ENCODE measurements at places on chromosomes 6 and 20.

- DNase-seq: no peak
These were observed 87.1 kb upstream of the SCGN start for GRCh38 chr6:25564943-25565342.

DNA sequence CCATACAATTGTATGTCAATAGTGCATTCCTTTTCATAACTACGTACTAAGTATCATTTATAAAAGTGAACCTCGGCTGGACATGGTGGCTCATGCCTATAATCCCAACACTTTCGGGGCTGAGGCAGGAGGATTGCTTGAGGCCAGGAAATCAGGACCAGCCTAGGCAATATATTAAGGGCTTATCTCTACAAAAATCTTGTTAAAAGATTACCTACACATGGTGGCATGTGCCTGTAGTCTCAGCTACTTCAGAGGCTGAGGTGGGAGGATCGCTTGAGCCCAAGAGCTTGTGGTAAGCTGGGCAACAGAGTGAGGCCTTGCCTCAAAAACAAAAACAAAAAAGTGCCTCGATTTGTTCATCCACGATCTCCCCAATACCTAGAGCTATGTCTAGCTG lies 449.7 kb upstream of the SULF2 start:
- no peak for DNase-seq

GRCh38 chr20:12660918-12661317 lies 347.9 kb upstream of the SPTLC3 start:
- DNase-seq: peak; percentile 26

- DNase-seq: peak; percentile 26
These were observed 48.7 kb downstream of the RIN2 start for GRCh38 chr20:19806806-19807190.

DNA sequence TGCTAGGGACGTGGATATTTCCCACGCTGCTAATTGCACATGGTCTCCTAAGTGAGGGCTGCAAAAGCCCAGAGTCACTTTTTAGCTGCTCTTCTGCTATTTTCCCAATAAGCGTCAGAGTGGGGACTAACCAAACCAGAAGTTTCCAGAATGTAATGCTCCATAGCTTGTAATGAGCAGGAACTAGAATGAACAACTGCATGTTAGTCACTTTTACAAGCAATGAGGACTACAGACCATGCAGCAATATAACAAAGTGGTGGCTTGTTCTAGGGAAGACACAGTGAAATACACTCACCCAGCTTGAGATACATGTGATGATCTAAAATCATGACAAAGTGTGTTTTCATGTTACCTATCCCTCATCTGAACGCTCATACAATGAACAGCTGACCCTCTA lies 314.1 kb upstream of the SGK1 start:
- DNase-seq: no peak

DNA sequence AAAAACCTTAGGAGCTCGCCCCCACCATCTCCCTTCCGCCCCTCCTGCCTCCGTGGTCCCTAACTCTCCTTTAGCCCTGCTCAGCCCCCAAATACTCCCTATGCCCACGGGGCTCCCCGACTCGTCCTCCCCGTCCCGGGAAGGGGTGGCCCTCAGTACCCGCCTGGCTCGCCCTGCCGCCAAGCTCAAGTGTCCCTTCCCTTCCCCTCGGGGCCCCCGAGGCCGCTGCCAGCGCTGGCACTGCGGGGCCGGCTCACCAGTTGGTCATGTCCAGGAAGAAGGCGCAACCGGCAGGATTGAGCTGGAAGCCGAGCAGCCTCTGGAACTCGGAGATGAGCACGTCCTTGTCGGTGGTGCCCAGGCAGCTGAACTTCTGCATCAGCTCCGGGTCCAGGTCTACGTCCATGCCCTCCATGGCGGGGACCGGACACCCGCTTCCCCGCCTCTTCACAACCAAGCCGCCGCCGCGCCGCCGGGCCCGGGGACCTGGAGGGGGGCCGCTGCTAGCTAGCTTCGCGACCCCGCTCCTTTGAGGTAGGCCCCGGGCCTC lies 303 bp downstream of the ILRUN start:
- DNase-seq: peak; percentile 78

GRCh38 chr6:159788753-159789376 lies 537 bp downstream of the TCP1 start:
- peak; percentile 66 for DNase-seq

DNA sequence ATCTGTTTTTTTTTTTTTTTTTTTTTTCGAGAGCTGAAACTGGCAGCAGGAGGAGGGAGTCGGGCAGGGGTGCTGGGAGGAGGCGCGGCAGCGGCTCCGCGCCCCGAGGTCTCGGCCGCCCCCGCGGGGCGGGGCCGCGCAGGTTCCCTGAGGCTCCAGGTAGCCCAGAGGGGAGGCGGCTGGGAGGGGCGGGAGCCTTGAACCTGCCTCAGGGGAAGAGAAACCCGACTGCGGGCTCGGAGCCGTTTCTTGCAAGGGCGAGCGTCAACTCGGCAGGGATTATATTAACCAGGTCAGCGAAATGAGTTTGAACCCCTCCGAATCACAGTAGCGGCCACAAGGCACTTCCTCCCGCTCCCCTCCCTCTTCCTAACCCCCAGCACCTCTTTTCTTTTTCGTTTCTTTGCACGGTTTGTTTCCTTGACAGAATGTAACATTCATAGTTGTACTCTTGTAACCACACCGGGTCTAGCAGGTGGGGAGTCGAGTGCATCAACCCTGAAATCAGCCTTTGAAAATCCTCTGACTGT lies 2.0 kb downstream of the MYB start:
- DNase-seq: peak; percentile 28

GRCh38 chr6:39389484-39389767 lies 66.9 kb upstream of the KCNK16 start:
- DNase-seq: no peak

DNA sequence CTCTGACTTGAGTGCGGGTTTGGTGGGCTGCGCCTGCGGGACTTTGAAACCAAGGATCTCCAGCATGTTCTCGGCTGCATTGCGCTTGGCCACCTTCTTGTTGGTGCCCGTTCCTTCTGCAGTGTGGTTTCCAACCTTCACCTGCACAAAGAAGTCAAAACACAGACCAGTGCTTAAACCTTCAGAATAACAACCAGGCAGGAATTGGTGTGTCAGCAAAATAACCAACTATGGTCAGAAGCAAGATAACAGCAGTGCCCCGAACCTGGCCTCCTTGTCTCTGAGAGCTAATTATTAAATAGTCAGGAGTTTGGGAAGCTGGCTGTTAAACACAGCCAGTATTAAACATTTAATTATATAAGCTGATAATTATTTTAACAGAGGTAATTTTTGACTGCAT lies 68.1 kb downstream of the STAU1 start:
- no peak for DNase-seq

GRCh38 chr6:147561726-147562125 lies 53.2 kb downstream of the SAMD5 start:
- no peak for DNase-seq

- DNase-seq: no peak
These were observed 287.7 kb downstream of the ALDH8A1 start for GRCh38 chr6:134662077-134662700.

DNA sequence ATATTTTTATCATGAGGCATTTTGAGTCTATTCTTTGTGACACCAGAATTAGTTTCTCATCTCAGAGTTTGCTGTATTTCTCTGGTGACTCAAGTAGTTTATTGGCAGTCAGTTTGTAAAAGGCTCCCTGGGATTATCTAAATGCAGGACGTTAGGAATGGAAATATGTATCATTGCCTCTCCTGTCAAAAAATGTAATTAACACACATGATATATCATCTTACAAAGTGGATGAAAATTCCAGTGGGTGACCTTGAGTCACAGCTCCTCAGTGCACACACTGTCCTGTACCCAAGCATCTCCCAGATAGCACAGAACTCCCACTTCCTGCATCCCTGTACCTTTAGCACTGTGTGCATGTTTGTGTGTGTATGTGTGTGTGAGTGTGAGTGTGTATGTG lies 258.6 kb downstream of the LAMA2 start:
- no peak for DNase-seq

GRCh38 chr6:32188381-32189068 lies 1.5 kb downstream of the PBX2 start:
- no peak for DNase-seq

DNA sequence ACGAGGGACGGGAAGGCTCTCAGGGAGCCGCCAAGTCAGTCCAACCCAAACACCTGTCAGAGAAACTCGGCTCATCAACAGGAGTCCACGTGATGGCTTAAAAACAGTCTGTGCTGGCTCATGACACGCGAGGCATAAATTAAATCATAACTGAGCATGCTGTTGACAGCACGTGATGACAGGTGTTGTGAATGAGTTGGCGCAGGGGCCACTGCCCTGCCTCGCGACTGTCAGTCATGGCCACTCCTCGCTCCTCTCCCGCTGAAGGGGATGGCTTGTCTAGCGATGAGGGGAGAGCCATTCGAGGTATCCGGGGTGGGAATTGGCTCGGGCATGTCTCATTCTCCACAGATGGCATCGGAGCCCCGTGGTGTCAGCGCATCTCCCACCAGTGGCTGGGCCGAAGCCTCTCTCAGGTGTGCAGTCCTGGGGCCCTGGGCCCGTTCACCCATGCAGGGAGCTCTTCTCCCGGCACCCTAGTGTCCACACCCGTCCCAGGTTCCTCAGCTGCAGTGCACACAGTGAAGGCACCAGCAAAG lies 313.3 kb downstream of the BMP7 start:
- DNase-seq: no peak

GRCh38 chr20:45157962-45158361 lies 16.7 kb upstream of the PI3 start:
- DNase-seq: no peak

DNA sequence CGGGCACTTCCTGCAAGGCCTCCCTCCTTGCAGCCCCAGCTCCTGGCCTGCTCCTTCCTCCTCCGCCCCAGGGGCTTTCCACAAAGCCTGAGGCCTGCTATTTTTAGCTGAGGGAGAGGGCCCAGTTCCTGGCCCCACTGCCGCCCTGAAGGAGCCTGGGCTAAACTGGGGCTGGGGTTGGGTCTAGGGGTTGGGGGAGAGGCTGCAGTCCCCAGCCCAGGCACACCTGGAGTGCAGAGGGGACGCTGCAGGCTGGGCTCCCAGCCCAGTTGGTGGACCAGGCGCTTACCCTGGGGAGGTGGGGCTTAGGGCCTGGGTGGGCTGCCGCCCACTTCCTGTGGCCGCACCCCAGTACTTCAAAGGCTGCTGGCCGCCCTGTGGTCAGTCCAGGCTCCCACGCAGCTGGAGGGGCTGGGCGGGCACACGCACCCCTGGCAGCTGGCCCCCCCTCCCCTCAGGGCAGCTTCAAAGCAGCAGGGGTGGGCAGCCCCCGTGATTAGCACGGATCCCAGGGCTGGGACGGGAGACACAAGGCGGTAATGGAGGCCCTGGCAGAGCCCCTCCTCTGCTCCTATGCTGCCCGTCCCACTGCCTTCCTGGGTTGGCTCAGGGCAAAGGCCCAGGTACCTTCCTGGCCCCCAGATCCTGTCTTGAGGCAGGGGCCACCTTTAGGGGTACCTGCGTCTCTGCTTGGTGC lies 7.1 kb upstream of the ABHD16B start:
- peak; percentile 74 for DNase-seq

DNA sequence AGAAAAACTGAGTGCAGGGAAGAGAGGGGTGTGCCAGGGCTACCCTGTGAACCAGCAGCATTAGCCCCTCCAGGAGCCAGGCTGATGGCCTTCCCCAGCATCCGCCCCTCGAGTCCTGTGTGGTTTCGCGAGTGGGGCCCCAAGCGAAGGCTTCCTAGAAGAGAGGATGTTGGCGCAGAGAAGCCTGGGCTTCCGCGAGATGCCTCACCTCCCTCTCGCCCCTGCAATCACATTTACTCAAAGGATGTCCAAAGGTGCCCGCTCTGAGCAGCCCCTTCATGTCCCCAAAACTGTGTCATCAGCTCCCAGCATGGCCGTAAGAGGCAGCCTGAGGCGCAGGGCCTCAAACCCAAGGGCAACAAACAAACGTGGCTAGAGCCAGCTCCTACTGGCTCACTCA lies 111.7 kb downstream of the PREX1 start:
- DNase-seq: no peak

- DNase-seq: no peak
These were observed 84.2 kb upstream of the SLC22A23 start for GRCh38 chr6:3541006-3541585.

DNA sequence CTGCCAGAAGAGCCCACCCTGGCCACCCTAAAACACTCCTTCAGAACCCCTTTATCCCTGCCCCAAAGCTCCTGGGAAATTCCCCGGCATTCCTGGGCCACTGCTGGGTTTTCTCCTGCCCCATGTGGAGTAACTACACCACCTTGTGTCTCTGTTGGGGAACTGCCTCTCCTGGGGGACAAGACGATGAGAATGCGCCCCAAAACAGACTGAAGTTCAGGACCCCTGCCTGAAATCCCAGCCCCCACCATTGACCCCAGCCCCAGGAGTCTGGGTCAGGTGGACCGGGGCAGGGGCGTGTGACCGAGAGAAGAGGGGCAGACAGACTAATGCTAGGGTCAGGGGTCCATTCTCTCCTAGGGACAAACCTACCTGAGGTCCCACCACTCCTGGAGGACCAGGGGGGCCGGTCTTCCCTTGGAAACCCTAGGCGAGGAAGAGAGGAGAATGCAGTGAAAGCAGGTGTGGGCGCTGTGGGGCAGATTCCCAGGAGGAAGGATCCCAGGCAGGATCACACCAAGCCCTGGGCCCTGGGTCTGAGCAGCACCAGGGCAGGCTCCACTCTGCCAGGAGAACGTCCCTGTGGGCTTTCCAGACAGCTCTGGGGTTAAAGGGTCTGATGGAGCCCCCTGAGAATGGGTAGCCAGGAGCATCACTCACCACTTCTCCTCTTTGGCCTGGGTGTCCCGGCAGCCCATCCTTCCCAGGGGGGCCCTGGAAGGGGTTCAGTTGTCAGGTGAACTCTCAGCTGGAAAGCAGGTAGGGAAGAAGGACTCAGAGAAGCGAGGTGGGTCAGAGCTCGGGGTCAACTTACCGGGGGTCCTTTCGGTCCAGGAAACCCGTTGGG lies 19.4 kb downstream of the COL11A2 start:
- DNase-seq: no peak

DNA sequence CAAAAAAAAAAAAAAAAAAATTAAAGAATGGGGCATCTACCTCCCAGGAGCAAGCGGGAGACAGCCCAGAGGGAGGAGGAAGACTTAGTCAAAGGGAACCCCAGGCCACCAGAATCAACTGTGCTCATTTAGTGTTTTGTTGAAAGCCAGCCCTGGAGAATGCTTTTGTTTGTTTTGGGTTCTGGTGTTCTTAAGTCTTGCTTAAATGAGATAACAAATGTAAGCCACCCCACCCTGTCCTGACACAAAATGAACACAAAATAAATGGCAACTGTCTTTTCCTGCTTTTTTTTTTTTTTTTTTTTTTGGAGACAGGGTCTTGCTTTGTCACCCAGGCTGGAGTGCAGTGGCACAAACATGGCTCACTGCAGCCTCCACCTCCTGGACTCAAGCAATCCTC lies 165.0 kb upstream of the JARID2 start:
- no peak for DNase-seq

- no peak for DNase-seq
These were observed 56.3 kb upstream of the AFDN start for GRCh38 chr6:167770291-167770955.

- DNase-seq: no peak
These were observed 22.2 kb downstream of the EPB41L2 start for GRCh38 chr6:131040866-131041265.

All from femur (tissue), 1 donor.